ENCODE measurements at places on chromosomes 16 and 17.

GRCh38 chr17:40791787-40792436, 7.8 kb downstream of the KRT28 start:
- no peak for DNase-seq

DNA sequence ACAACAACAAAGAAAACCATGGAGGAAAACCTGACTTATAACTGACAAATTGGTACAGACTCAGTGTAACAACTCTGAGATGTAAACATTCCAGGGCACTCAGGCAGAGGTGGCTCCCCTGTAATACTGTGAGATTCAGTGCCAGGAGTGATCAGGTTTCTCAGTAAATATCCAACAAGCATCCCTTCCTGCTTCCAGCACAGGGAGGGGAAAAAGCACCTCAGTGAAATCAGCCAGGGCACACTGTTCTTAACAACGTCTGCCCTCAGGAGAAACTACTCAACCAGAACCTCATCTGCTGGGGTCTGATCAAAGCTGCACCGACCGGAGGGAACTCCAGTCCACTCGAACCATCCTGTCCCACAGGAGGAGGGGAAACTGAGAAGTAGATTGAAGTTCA, 52.3 kb downstream of the AMFR start:
- DNase-seq, result no peak

DNA sequence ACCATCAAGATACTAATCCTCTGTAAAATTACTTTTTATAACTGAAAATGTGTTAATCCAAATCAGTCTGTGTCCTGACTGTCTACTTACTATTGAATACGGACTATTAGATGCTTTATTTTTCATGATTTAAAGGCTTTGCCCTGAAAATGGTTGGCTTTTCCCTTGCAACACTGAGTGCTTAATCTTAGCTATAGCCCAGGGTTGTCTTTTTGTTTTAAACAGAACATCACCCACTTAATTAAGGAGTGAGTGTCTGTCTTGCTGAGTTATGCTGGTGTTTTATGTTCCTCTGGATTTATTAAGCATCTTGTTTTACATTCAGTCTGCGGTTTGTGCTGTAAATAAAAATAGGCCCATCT, 11.0 kb downstream of the FTO start:
- DNase-seq, result no peak

GRCh38 chr17:45320931-45321461, 4.2 kb upstream of the MAP3K14 start:
- no peak for DNase-seq

DNA sequence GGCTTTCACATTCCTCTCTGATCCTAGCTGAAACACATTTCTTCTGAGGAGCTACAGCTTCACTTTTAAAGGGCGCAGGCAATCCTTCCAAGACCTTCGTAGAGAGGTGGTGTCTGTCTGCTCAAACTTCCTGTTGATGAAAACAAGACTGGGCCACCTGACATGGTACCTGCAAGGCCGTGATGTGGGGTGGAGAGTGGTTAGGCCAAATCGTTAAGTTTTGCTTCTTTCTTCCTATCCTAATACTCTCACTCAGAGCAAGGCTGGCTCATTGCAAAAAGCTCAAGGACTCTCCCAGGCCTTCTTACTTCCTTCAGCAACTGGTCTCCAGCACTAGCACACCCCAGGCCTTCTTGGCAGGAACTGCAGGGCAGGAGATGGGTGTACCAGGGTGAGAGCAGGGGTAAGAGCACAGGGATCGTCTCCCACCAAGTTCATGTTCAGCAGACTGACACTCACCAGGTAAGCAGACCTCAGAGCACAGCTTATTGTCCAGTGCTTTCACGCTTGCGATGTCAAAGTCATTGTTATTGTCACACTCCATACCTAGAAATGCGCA, 10.9 kb upstream of the FOXJ1 start:
- no peak for DNase-seq

GRCh38 chr17:13729466-13730134, 127.9 kb upstream of the HS3ST3A1 start:
- no peak for DNase-seq

GRCh38 chr17:76670718-76671122, 27.2 kb upstream of the ST6GALNAC1 start:
- DNase-seq, result no peak

GRCh38 chr17:78939615-78940014, 14.4 kb upstream of the TIMP2 start:
- no peak for DNase-seq

DNA sequence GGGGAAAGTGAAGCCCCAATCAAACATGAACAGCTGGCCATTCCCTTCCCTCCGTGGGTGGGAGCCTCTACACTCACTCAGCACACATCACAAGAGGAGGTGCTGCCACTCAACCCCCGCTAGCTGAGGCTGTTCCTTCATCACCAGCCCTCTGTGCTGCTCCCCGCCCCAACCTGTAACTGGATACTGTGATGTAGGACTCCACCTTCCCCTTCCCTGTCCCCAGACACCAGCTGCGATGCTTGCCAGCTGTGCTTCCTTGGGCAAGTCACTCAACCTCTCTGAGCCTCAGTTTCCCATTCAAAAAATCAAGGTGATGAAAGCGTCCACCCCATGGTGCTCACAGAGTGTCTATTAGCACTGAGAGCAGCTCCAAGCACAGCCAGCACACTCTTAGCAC, 273.2 kb downstream of the MRTFB start:
- DNase-seq, result no peak

DNA sequence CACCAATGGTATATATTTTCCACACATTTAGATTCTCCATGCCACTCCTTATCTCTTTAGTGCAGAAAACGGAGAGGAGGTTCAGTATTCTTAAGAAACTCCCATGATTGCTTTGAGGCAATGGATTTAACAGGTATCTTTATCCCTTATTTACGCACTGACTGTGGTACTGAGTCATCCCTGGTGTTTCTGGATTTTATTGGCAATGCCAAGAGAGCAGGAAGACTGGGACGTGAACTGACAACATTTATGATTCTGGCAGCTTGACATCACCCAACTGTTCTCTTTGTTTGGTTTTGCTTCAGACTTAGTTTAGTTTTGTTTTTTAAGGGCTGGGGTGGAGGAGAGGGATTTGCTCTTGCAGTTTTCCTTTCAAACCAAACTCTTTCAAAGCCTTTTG, 131.4 kb downstream of the WWOX start:
- no peak for DNase-seq

Measured in hematopoietic multipotent progenitor cell treated with erythropoietin and hydrocortisone succinate and interleukin-3 and kit ligand, for 15 days (in vitro differentiated cells).